ENCODE measurements at places on chromosomes 16 and 17.

DNA sequence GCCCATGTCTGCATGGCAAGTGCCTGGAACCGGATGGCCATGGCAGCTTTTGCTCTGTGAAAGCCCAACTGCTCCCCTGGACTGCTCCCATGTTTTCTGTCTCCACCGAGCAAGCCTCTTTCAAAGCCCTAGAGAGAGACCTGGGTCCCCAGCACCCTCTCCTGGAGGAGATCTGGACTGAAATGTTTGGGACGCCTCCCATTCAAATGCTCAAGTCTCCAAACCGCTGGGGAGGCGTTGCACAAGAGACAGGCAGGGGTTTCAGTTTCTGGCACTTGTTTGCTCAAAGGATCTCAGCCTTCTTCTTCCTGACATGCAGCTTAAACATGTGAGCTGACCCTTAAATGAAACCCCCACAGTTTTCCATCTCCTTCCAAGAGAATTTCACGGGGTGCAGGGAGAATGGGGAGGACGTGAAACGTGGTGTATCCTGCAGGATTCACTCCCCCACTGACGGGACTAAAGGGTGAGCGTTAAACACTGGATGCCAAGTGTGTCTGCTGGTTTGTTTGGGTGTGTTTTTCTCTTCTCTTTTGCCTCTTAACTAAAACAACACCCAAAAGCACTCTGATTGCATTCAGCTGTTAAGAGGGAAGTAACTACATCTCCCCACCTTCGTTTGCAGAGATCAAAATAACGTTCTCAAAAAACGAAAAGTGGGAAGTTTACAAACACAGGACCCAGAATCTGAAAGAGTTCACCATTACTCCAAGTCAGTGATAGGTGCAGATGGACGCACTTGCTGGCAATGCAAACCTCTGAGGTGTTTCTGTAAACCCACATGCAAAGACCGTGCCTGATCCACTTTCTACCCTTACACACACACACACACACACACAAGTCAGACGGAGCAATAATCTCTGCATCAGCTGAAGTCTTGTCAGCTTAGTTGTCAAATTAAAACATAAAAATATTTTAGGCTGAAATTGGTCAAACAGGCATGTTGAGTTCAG is 256.9 kb downstream of the C16orf95 start:
- DNase-seq: no peak

- DNase-seq: no peak
Measured at GRCh38 chr17:4057731-4058130, 85.1 kb downstream of the ZZEF1 start.

- peak; percentile 73 for DNase-seq
Measured at GRCh38 chr17:3961564-3962047, 2.6 kb downstream of the ATP2A3 start.

DNA sequence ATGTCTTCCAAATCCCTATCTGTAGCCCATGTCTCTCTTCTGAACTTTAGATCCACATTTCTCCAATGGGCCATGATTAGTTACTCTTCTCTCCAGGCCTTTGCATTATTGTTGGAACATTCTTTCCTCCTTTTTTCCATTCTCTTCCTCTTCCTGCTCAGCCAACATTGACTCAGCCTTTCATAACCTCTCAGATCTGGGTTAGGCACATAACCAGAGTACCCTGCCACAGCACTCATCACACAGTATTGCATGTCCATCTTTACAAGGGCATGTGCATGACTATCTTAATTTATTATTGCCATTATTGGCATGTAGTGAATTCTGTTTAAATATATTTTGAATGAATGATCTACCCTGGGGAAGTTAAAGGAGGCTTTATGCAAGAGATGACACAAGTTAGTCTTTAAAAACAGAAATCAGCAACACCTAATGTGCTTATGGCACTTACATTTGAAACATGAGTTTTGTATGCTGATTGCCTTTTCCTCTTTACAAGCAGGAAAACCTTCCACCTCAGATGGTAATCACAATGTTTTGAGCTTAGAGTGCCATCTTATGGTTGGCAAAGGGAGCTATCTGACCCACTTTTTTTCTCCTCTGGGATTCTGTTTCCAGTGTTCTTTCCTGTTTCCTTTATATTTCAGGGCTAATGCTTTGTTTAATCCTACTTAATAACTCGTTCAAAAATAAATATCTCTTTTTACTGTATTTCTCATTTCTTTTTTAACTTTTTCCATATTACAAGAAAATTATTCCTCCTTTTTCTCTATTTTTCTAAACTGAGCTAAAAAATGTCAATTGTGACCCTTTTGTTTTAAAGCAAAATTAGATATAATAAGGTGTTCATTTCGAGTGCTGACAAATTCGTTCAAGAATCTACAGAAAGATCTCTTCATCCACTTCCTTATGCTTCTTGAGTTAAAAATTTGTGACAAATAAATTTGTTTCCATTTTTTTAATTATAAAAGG is 151.0 kb upstream of the RBL2 start:
- DNase-seq: peak; percentile 31

GRCh38 chr16:15903960-15904359 is 15.6 kb upstream of the CEP20 start:
- no peak for DNase-seq

- DNase-seq: no peak
Measured at GRCh38 chr16:73163238-73163815, 115.4 kb upstream of the ZFHX3 start.

DNA sequence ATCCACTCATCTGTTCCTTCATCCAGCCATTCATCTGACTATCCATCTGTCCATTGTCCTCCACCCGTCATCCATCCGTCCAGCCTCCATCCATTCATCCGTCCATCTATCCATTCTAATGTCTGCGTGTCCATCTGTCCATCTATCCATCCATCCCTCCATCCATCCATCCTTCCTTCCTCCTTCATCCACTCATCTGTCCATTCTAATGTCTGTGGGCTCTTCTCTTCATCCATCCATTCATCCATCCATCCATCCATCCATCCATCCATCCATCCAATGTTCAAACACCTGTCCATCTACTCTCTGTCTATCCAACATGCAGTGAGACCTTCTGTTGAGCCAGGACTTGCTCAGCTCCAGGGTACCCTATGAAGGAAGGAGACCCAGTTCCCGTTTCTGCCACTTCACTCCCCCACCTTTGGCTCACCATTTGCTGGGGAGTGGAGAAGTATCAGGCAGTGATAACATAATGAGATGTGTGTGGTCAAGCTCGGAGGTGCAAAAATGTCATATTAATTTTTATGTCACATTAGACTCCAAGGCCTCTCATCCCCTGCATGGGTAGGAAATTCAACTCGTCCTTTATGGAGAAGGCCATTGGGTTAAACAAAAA is 36.5 kb upstream of the ADGRG1 start:
- DNase-seq: no peak

DNA sequence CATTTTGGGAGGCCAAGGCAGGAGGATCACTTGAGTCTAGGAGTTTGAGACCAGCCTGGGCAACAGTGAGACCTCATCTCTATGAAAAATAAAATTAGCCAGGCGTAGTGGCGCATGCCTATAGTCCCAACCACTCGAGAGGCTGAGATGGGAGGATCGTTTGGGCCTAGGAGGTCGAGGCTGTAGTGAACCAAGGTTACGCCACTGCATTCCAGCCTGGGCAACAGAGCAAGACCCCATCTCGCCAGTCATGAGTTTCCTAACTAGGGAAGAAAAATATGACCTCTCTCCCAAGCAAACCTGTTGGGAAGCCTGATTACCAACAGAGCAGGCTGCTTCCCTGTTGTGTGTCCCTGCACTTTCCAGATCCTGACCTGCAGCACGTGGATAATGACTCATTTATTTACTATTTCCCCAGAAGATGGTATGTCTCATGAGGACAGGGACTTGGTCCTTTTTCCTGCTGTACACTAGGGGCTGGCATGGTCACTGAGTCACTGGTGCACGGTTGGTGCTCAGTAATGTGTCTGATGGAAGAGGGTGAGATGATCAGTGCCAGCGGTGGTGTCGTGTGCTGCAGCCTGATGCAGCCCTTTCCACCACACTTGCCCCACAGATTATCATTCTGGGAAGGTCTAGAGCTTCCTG is 30.8 kb downstream of the NMT1 start:
- no peak for DNase-seq

- no peak for DNase-seq
Measured at GRCh38 chr17:63398680-63399079, 47.4 kb downstream of the CYB561 start.

DNA sequence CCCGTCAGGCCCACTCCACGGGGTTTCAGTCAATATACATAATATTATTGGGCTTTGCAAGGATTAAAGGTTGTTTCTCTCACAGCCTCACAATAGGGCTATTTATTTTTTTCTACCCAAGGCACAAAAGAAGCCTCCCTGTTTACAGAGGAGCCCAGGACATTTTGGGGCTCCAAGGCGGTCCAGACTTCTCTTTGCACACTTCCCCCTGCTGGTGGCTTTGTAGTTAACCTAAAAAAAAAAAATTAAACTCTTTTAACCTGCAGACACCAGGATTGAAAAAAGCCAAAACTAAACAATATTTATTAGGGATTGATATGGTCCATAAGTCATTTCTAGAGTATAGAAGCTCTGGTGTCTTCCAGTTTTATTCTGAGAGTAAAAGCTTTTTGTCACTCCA is 169.7 kb upstream of the ZFHX3 start:
- peak; percentile 36 for DNase-seq

GRCh38 chr16:85029981-85030401 is 2.4 kb downstream of the KIAA0513 start:
- DNase-seq: no peak

DNA sequence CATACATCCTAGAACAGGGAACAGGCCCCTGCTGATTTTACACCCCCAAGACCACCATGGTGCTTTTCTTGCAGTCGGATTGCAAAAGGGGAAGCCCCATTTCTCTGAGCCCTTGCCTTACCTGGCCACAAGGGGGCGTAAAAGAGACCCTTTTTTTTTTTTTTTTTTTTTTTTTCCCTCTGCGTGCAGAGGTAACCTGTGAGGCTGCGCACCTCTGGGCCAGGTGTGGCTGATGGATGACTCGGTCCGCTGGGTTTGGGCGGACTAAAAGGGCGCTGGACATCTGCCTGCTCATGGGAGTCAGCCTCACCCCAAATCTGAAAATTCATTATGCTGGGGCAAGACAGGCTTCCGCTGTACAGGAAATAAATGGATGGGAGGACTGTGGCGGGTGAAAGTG is 281.0 kb downstream of the CBLN1 start:
- no peak for DNase-seq

GRCh38 chr17:15038656-15039055 is 226.5 kb downstream of the PMP22 start:
- no peak for DNase-seq

DNA sequence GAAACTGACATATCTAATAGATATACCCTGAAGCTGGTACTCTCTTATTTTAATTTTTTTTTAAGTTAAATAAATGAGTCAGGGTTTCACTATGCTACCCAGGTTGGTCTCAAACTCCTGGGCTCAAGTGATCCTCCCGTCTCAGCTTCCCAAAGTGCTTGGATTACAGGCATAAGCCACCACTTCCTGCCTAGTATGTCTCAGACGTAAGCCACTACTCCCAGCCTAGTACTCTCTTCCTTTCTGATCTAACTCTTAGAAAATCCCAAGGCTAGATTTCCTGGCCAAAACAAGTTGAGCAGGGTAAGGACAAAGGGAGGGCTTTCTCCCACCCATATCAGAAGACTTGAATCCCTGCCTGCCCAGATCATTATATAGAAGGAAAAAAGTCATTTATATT is 33.7 kb downstream of the HOXB1 start:
- no peak for DNase-seq

- no peak for DNase-seq
Measured at GRCh38 chr17:44827863-44828262, 2.2 kb downstream of the GJC1 start.

DNA sequence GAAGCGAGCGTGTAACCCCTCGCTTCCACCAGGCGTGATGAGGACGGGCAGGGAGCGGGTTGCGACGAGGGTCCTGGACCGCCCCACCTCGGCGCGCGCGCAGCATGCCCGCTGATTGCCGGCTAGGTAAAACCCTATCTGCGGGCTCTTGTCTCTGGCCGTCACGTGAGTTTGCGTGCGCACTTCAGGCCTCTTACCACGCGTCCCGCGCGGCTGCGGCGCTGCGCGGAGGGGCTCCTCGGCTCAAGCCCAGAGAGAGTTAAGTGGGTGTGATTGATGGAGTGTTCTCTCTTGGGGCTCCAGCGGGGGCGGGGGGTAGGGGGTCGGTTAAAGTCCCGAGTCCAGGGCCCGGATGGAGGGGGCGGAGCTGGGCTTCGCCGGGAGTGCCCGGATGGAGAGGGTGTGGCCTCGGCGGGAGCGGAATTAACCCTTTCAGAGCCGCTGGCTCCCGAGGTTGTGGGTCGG is 7.9 kb downstream of the KDM6B start:
- DNase-seq: peak; percentile 96

GRCh38 chr16:14321542-14321941 is 250.4 kb downstream of the MRTFB start:
- DNase-seq: no peak

DNA sequence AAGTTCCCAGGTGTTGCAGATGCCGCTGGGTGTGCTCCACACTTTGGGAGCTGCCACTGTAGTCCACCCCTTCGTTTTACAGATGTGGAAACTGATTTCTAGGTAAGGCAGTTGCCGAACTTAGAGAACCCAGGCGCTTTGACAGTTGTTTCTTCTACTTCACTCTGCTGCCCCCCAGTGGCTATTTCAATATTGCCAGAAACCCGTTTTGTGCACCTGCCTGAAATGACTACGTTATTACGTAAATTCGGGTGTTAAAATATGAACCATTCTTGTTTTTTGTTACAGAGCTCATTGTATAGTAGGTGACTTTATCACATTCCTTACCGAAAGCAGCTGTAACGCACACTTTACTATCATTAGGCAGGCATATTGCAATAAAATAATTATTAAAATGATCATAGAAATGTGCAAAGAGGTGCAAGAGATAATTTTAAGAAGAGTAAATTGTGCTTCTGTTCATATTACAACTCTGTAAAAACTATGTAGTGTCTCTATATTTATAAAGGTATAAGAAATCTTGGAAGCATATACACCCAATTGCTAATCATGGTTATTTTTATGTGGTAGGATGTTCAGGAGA is 44.9 kb downstream of the OTOA start:
- peak; percentile 68 for DNase-seq

- peak; percentile 79 for DNase-seq
Measured at GRCh38 chr17:77548967-77549366, 408.2 kb downstream of the SEC14L1 start.

DNA sequence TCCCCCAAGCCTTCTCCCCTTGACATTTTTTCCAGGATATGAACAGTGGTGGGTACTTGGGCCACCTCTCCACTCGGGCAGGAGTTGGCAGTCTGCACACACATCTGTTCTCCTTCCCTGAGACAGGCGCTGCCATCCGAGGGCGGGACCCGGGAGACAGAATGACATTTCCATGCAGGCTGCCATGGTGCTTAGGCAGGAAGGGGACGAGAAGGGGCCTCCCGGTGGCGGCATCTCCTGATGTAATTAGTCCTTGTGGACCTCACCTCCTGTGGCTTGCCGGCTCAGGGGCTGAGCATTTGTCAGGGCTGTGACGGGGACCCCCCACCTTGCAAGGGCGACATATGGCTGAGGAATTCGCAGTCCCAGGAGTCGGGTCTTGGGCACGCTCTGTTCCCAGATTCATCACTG is 197.2 kb downstream of the FOXL1 start:
- DNase-seq: no peak
